ENCODE measurements at places on chromosomes 7 and 10.

GRCh38 chr10:6035931-6036575, 26.1 kb downstream of the IL2RA start:
- DNase-seq, result no peak

DNA sequence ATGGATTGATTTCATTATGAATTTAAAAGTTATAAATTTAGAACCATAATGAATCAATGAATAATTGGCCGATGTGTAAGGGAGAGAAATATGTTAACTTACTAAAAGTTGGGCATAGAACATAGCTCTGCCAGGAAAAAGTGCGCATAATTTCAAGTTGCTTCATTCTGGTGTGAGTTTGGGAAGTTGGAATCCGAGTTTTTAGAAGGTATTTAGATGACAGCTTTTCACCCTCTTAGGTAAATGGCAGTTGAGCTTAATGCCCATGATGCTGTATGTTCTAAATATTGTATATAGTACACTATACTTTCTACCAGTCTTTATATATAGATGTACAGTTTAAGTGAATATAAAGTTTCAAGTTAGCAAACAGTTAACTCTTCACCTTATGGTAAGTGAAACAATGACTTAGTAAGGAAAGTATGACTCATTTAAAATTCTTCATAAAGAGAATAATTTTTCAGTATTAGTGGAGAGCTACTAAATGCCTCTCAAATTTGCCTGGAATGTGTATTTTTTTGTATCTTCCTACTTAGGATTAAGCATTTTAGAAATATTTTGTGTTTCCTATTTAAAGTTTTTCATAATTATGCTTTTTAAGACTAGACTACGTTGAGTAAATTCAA, 1.6 kb downstream of the C1GALT1 start:
- DNase-seq, result no peak

DNA sequence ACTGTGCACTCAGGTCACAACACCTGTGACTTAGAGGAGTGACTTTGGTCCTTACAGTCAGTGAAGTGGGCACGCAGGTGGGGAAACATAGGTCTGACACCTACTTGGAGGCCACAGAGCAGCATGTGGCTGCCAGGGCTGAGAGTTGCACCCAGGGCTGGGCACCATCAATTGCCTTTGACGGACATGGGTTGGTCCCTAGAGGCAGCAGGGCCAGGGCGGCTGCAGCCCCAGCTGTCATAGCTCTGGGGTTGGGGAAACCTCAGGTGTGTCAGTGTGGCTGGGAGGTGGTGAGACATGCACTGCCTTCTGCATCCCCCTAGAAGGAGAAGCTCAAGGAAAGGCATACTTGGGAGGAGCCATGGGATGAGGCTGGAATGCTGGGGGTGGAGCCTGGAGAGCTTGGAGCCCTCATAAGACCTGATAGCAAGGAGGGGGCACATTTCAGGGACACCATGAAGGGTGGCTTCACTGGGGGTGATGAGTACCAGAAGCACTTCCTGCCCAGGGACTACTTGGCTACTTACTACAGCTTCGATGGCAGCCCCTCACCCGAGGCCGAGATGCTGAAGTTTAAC, at the start of gene INMT:
Gene INMT, plus strand, starts transcription at position 440 of the 578 bp plus-strand sequence. Its CDS starts 16 bp downstream, at position 456.
- no peak for DNase-seq

GRCh38 chr7:25389489-25390106, 161.3 kb upstream of the NPVF start:
- no peak for DNase-seq

- no peak for DNase-seq
Measured at GRCh38 chr10:12950583-12951128, 50.9 kb downstream of the CCDC3 start.

- DNase-seq, result no peak
Measured at GRCh38 chr7:90629297-90629918, 33.3 kb downstream of the CDK14 start.

- DNase-seq, result no peak
Measured at GRCh38 chr10:120641695-120642094, 184.7 kb downstream of the PLPP4 start.

DNA sequence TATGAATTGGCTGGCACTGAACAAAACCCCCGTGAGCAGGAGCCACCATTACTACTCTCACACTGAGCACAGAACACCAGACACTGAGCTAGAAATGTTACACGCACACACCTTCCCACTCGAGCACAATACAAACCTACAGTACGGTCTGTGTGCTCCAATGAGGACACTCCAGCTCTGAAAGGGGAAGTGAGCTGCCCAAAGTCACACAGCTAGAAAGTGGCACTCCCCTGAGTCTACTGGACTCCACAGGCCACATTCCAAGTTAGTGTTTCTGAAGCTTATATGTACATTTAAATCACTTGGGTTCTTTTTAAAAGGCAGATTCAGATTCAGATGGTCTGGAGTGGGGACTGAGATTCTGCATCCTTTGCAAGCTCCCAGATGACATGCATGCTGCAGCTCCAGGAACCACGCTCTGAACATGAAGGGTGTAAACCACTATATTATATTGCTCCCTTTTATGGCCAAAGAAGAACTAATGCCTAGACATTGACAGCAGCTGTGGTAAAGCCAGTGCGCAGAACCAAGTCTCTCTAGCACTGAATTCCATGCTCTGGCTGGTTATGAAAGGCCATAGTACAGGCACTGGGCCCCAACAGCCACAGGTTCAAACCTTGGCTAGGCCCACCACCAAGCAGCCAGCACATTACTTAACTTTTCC, 77.1 kb downstream of the FRMPD2 start:
- DNase-seq, result no peak

DNA sequence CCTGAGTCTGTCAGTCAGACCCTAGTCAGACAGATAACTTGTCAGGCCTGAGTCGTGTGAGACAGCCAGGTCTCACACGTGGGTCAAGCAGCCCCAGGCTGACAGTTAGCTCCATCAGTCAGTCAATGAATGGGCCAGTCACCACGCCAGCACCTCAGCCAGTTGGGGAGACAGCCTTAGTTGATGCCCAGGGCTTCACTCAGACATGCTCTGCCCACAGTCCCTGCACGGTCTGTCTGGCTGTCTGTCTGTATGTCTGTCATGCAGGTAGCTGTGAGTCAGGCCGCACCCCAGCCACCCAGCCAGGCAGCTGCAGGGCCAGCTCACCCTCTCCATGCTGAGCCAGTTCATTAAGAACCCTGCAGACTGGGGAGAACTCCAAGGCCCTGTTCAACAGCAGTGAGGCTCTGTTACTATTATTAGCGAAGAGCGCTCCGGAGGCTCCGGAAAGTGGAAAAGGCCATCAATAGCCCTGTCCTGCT, 141.1 kb upstream of the PCBD1 start:
- no peak for DNase-seq

DNA sequence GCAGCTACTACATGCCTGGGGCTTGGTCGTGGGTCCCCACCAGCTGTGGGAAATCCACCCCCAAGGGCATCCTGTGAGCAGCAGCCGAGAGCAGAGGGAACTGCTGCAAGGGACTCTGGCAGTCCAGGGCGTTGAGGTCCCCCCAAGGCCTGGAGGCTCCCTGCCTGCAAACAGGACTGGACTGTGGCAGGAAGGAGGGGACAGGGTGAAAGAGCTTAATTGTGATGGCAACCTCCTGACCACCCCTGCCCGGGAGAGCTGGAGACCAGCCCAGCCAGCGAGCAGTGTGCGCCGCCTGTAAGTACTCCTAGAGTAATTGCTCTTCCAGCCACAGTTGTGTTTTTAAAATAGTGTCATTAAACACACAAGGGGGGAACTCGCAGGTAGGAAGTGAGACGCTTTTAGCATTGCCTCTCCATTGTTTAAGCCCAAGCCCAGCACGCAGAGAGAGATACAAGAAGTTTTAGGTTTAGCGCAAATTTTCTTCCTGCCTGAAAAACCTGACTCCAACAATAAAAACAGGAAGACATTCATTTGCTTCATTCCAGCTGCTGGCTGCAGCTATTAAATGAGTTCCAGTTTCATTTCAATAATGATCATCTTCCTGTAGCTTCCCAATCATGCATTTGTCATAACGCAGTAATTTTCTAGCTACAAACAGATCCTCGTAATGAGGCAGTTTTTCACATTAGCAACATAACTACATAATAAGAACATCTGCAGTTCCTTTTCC, 111.1 kb downstream of the EBF3 start:
- DNase-seq, result no peak

DNA sequence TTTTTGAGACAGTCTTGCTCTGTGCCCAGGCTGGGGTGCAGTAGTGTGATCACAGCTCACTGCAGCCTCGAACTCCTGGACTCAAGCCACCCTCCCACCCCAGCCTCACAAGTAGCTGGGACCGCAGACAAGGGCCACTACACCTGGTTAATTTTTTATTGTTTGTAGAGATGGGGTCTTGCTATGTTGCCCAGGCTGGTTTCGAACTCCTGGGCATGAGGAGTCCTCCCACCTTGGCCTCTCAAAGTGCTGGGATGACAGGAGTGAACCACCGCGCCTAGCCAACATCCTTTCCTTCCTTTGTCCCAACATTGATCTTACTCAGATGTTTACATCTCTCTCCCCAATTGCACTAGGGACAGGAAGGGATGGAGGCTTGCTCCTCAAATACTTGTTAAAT, 3.3 kb downstream of the GTF2IRD1 start:
- no peak for DNase-seq

- no peak for DNase-seq
Measured at GRCh38 chr10:71767420-71768035, 5.8 kb downstream of the VSIR start.

DNA sequence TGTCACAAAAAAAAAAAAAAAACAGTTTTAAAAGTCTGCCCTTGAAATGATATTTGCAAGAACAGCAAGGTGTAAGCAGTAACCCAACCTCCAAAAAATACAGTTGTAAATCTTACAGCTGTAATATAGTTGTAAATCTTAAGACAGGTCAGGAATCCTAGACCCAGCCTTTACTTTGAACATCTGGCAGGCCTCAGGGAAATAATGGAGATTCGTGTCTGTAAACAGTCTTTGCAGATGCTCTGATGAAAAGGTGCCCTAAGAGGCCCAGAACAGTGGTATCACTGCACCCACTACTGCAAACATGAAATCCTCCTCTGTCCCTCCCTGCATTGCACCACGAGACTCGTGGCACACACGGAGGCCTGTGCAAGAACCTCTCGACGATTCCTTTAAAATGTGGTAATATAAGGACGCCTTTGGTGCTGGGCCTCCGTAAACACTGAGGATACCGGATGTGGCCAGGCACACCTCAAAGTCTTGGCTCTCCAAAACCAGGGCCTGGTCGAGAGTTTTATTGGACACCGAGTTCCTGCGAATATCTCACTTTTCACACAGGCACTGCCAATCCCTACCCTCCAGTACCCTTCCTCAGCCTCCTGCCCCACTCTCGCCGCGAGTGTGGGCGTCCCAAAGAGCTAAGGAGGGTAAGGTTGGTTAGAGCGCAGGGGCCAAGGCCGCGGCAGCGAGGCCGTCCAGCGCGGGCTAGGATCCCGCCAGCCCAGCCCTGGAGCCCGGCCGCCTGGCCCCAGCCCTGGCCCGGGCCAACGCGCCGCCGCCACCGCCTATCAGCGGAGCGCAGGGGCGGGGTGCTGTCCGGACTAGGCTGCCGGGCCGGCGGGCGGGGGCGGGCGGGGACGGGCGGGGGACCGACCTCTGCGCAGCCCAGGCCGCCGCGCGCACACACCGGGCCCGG, at the start of gene REEP3:
Gene REEP3, plus strand, starts transcription at position 902 of the 916 bp plus-strand sequence. CDS start 145 bp downstream, outside the sequence.
- peak; percentile 80 for DNase-seq

GRCh38 chr7:95473276-95473985, 12.3 kb upstream of the ASB4 start:
- no peak for DNase-seq

DNA sequence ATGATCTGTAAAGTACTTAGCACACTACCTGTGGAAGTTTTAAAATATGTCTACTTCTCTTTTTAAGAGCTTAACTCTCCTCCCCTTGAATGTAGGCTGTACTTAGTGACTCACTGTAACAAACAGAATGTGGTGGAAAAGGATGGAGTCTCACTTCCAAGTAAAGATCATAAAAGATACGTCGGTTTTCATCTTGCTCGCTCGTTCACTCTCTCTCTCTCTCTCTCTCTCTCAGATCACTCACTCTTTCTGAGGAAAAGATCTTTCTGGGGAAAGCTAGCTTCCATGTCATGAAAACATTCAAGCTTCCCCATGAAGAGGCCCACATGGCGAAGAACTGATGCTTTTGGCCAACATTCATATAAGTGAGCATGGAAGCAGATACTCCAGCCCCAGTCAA, 5.5 kb downstream of the CHUK start:
- no peak for DNase-seq

- DNase-seq, result no peak
Measured at GRCh38 chr10:15824498-15824897, 35.8 kb downstream of the MINDY3 start.

DNA sequence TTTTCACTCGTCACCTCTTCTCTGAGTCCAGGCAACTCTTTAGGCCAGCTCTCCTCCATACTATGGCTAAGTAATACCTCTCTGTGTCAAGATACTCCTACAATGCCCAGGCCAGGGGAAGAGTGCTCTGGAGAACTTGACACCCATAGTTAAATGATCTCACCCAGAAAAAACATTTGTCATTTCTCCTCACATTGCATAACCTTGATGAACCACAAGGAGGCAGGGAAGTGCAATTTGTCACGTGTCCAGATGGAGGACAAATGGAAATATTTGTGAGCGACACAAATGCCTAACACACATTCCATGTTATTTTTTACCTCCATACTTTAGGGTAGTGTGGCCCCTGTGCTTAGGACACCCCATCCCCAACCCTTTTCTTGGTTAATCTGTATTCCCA, 78.3 kb downstream of the HTR7 start:
- no peak for DNase-seq

DNA sequence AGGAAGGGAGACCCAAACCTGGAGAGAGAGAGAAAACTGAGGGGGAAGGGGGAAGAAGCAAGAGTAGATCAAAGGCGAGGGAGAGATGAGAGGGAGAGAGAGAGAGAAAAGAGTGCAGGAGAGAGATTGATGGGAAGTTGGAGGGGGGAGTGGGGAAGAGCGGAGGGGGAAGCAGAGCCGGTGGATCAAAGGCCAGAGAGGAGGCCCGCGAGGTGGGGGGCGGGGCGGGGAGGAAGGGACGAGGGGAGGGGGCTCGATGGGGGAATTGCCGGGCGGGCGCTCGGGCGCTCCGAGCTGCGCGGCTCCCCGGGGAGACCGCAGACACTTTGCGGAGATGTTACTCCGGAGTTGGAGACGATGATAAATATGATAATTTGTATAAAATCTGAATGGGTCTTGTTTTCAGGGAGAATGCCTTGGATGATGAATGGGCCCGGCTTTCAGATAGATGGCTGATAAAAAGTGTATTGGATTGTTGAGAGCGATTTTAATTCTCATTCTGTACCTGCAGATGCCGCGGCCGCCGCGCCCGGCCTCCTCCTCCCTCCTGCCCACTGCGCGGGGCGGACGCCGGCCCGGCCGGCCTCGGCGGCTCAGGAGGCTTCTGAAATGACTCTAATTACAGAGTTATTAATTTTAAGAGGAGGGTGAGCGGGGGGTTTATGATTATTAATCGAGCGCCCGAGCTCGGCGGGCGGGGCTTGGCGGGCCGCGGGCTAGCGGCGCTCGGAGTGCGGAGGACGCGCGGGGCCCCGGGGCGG, 21.4 kb upstream of the PAX2 start:
- DNase-seq, result no peak

DNA sequence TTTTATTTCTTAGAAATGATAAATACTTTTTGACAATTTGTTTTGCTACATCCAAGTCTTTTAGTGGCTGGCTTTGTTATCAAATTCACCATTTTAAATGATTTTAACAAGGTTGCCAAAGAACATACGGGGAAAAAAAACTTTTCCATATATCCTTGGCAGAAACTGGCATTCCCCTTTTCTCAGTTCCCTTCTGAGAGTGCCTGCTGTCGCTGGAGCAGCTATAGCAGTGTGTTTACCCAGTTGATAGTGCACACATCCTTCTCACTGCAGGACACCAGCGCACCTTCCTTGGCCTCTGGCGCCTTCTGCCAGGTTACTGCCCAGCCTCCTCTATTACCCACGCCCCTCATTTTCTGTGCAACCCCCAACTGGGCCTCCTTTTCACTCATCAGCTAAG, 94.1 kb downstream of the ALOX5 start:
- no peak for DNase-seq

- no peak for DNase-seq
Measured at GRCh38 chr7:137687556-137688265, 159.1 kb downstream of the DGKI start.
